NCI-H69 (cell line): ENCODE measurements at places on chromosomes 3 and 15.

- peak; percentile 5 for DNase-seq
Observed at GRCh38 chr3:83946554-83946953, 1012.2 kb upstream of the CADM2 start.

DNA sequence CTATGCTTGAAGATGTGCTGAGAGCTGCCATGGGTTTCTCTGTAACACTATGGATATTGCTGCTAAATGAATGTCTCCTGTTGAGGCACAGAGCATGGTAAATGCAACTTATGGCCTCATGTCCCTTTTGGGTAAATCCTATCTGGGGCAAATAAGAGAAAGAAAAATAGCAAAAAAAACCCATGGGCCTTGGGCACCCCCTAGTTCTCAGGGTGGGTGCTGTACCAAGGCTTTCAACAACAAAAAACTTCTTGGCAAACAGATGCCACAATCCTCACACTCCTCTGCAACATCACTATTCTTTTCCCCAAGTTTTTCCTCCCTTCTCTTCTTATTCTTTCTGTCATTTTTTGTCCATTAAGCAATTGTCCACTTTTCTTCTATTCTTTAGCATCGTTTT, 340.1 kb upstream of the ROBO2 start:
- DNase-seq, result no peak

- DNase-seq, result no peak
Observed at GRCh38 chr15:99010768-99011167, 3.2 kb upstream of the PGPEP1L start.

DNA sequence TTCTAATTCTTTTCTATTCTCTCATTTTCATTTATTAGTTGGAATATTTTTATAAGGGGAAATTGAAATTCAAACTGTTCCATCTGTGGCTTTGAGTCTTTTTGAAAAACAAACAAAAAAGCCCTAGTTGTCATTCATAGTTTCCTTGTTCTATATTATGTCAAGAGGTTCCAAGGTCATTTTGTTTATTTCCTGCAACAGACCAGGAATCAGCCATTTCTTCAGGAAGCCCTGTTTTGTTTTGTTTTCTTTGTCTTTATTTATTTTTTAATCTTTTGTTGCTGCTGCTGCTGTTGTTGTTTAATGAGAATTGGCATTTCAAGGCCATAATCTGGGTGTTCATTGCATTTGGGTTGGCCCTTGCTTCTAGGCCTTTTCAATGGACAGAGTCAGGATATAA, 14.8 kb downstream of the LNP1 start:
- no peak for DNase-seq

GRCh38 chr15:37394402-37395099, 294.2 kb upstream of the MEIS2 start:
- no peak for DNase-seq

- DNase-seq, result no peak
Observed at GRCh38 chr15:42283671-42284070, 10.4 kb upstream of the TMEM87A start.

GRCh38 chr15:33029109-33029652, 165.3 kb downstream of the FMN1 start:
- DNase-seq, result no peak

DNA sequence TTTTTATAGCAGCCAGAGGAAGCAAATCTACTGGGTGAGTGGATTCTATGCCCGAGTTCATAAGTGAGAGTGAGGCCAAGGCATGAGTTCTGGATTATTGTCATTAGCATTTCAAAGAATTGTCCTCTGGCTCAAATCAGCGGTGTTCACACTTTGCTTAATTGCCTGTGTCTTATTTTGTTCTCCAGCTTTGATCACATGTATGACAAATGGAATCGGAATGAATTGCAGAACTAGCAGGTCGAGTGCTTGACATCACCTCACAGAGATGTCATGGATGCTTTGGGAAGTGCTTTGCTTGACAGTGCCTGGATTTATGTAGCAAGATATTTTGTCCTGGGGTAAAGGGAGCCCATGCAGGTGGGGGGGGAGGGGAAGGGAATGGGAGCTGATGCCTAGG, 68.0 kb downstream of the SH3GL3 start:
- DNase-seq, result no peak

- no peak for DNase-seq
Observed at GRCh38 chr15:101184830-101185229, 67.0 kb downstream of the CHSY1 start.

DNA sequence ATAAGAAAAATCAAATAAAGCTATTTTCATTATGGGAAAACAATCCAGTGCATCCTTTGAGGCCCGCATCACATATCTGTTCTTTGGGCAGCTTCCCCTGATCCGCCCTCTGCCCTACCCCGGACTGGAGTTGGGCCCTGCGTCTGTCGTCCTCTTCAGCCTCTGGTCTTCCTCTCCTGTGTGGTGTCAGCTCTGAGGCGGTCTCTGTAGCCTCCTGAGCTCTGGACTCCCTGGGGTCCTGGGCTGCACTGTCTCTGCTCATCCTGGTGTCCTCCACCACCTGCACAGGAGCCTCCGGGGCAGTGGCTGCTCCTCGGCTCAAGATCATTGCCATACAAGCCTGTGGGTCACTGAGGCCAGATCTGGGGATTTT, 7.4 kb upstream of the SNX22 start:
- DNase-seq, result no peak

DNA sequence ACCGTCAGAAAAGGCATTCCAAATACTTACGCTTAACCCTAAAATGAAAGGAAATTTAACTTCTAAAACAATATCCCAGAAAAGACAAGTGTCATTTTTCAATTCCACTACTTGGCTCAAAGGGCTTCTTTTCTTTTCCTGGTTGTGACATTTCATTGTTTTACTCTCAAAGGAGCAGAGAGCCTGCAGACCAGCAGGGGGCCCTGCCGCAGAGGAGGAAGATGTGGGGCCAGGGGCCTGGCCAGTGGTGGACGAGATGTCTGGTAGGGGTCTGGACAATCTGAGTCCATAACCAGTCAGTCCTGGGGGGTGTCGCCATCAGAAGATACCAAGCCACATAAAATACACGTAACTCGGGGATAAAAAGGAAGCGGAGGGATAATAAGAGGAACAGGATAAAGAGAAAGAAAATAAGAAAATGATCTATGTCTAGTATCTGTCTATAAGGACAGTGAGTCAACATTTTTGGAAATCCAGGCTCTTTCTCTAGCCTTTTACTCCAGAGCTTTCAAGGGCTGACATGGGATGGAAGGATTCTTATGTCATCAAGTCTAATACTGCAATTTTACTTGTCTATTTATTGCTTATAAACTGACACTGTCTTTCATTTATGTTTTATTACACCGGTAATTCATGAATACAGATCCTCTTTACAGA, 54.2 kb upstream of the ARHGEF3 start:
- DNase-seq, result peak; percentile 6

- DNase-seq, result peak; percentile 31
Observed at GRCh38 chr3:103218146-103218545, 783.3 kb downstream of the ZPLD1 start.

DNA sequence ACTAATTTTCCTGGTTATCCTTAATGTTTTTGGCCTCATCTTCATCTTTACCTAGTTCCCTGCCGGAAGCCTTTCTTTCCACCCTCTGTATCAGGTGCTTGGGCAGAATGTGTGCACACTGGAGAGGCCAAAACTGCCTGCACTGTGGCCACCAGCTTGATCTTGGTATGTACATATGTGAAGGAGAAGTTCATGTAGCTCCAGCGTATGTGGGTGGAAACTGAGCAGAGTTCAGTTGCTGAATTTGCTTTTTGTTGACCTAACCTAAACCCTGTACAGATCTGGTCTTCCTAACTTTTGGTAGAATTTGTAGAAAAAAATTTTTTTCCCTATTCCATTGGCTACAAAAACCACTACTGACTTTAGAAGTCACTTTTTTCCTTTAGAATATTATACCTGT, 65.9 kb upstream of the IGSF10 start:
- DNase-seq, result no peak

- DNase-seq, result no peak
Observed at GRCh38 chr15:82663186-82663600, 16.0 kb upstream of the CPEB1 start.

DNA sequence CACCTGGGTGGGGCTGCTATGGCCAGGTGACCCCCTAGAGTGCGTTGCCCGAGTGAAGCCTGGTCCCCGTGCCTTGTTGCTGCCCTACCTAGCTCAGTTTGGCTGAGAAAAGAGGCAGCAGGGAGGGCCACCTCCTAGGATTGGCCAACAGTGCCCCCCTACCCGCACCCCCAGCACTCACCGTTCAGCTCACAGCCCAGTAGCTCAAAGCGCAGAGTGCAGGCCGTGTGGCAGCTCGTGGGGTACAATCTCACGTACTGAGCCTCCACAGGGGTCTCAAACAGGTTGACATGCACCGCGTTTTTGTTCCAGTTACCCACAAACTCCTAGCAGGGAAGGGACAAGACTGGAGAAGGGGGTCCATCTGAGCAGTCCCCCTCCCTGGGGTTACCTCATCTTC, 7.6 kb downstream of the MFGE8 start:
- no peak for DNase-seq

DNA sequence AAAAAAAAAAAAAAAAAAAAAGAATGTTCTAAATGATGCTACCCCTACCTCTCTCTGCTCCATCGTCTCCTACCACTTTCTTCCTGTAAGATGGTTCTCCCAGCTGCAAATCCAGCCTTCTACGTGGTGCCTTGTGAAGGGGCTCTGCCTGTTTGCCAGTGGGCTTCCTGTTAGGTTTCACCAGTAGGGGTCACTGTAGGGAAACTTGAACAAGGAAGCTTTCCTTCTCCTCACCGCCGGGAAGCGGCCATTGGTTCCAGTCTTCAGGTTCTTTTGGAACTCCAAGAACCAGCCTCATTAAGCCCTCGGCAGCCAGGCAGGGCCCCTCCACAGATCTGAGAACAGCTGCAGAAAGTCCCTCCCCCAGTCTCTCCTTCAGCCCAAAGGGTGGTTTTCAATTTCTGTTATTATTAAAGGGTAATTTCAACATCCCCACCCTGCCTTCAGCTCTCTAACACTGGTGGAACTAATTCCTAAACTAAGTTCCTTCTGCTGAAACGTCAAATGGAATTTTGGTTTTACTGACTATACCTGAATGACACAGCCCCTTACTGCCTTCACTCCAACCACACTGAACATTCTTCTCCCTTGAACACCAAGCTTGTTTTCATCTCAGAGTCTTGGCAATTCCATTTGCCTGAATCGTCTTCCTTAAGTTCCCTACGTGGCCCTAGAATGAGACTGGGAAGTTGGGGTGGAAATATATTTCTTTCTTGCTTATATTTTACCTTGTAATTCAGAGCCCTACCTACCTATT, 13.5 kb downstream of the MCCC1 start:
- DNase-seq, result peak; percentile 59

DNA sequence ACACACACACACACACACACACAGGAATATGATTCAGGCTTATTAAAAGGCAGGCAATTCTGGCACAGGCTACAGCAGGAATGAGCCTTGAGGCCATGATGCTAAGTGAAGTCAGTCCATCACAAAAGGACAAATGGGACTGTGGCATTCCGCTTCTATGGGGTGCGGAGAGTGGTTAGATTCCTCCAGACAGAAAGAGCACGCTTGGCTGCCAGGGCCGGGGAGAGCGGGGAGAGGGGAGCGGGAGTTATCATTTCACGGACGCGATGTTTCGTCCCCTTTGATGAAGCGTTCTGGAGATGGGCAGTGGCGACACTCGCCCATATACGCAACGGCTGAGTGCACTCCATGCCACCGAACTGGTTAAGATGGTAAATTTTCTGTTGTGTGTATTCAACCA, 58.5 kb upstream of the FAM174B start:
- DNase-seq, result peak; percentile 42

DNA sequence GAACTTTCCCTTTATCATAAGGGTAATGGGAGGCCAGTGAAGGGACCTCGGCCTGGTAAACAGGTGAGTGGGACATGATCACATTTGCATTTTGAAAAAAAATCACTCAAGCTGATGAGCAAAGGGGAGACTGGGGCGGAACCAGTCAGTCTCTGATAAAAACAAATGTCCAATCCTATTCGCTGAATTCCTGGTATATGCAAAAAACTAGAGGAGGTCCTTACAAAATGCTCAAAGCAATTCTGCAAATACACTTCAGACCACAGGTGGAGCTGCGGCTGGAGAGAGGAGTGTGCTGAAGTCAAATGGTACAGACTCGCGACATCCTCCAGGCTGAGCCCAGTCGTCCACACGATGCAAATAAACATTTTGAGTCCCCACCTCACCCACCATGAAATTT, 166.7 kb downstream of the FOXP1 start:
- DNase-seq, result peak; percentile 18

- DNase-seq, result peak; percentile 43
Observed at GRCh38 chr15:101201411-101202174, 50.3 kb downstream of the CHSY1 start.

GRCh38 chr15:100696452-100696851, 94.1 kb downstream of the ASB7 start:
- DNase-seq, result no peak

- DNase-seq, result no peak
Observed at GRCh38 chr15:29040370-29040751, 154.6 kb downstream of the APBA2 start.

- DNase-seq, result peak; percentile 28
Observed at GRCh38 chr15:67504796-67505195, 16.1 kb upstream of the C15orf61 start.

- peak; percentile 2 for DNase-seq
Observed at GRCh38 chr3:121430664-121431215, 115.0 kb downstream of the POLQ start.

GRCh38 chr3:18283680-18284079, 141.5 kb downstream of the SATB1 start:
- peak; percentile 29 for DNase-seq

- peak; percentile 35 for DNase-seq
Observed at GRCh38 chr3:129625072-129625874, 18.8 kb upstream of the PLXND1 start.

GRCh38 chr3:126486360-126486847, 10.7 kb upstream of the ZXDC start:
- DNase-seq, result peak; percentile 21

DNA sequence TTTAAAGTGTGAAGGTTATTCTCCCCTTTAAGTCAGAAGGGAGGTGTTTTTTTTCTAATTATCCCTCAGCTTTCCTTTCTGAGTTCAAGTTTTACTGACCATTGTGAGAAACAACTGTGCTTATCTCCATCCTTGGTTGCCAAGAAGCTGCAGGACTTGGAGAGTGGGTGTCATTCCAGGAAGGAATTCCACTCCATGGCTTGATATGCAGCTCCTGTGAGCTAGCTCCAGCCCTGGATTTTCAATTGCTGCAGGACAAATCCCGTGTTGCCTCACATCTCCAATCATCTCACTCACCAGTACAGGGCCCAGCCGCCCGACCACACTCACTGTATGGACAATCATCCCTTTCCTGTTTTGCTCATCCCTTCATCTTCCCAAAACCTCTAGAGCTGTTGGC, 122.5 kb downstream of the IGSF11 start:
- no peak for DNase-seq

GRCh38 chr15:81530271-81530691, 156.3 kb upstream of the TMC3 start:
- no peak for DNase-seq

DNA sequence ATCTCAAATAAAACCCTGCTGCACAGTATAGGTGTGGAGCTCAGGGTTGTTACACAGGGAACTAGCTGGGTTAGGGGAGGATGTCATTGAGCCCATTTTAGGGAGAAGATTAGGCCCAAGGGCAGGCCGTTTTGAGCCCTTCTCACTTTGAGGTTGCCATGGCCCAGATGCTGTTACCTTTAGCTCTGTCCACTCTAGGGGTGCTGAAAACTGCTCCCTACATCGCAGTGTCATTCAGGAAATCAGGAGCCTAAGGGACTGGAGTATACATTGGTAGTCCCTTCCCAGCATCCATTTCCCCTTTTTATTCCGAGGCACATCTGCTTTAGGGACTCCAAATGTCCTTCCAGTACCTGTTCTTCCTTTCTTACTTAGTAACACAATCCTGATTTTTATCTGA, 79.0 kb upstream of the SELENOK start:
- no peak for DNase-seq

GRCh38 chr15:45101749-45102148, 12.2 kb downstream of the DUOX2 start:
- no peak for DNase-seq

GRCh38 chr15:64905119-64905831, 6.4 kb upstream of the ANKDD1A start:
- DNase-seq, result peak; percentile 85
